ENCODE measurements at places on chromosomes 1 and 21.

DNA sequence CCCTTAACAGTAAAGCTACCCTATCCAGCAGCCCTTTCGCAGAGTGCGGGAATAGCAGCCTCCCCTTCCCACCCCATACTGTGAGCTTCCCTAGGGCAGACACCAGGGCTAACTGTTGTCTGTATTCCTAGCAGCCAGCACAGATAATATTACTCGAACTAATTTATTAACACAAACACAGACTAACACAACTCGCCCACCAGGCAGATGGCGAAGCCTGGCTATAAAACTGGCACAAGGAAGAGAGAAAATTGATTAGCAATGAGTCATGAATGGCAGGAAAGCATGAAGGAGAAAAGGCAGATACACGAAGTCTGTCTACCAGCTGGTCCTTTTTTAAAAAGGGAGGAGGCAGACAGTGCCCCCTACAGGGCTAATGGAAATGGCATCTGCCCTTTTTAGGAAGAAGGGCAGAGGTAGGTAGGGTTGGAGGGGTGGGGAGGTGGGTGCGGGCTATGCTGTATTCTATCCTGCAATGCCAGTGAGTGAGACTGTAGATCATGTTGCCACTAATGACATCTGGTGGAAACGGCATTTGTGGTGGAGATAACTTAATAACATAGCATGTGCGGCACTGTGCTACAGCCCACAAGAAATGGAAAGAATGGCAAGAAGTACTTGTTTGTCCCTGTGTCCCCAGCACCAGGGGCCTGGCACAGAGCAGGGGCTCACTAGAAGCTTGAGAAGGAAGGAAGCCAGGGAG lies 30.6 kb upstream of the CTPS1 start:
- peak; percentile 45 for DNase-seq

GRCh38 chr1:92691925-92692324 lies 93.0 kb downstream of the EVI5 start:
- no peak for DNase-seq

DNA sequence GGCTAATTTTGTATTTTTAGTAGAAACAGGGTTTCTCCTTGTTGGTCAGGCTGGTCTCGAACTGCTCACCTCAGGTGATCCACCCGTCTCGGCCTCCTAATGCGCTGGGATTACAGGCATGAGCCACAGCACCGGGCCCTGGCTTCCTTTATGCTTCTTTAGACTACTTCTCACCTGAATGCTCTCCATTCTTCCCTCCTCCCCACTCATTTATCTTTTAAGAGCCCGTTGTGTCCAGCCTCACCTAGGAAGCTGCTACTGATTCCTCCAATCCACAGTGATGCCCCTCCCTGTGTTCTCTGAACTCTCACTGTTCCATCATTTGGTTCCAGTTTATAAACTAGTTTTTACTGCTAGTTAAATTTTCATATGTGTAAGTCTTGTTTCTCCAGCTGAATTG lies 44.9 kb upstream of the NR5A2 start:
- no peak for DNase-seq

DNA sequence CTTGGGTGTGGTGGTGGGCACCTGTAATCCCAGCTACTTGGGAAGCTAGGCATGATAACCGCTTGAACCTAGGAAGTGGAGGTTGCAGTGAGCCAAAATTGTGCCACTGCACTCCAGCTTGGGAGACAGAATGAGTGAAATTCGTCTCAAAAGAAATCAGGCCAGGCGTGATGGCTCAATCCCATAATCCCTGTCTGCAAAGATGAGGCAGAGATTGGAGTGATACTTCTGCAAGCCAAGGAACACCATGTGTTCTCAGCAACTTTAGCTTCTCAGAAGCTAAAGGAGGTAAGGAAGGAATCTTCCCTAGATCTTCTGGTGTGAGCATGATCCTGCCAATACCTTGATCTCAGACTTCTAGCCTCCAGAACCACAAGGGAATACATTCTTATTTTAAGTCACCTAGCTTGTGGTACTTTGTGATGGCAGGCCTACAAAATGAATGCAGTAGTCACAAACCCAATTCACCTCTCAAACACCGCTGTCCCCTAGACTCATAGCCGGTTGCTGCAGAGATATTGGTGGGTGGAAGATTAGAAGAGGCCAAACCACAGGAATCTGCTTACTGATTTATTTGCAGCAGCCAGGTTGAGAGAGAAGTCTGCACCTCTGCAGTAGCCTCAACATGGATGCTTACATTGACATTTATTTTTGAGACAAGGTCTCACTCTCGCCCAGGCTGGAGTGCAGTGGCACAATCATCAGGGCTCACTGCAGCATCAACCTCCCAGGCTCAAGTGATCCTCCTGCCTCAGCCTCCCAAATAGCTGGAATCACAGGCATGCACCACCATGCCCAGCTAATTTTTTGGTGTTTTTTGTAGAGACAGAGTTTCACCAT lies 18.6 kb downstream of the L1TD1 start:
- no peak for DNase-seq
